GM18507 (cell line): ENCODE measurements at places on chromosomes 6 and 20.

GRCh38 chr6:154403788-154404187, 47.2 kb upstream of the IPCEF1 start:
- DNase-seq = no peak

DNA sequence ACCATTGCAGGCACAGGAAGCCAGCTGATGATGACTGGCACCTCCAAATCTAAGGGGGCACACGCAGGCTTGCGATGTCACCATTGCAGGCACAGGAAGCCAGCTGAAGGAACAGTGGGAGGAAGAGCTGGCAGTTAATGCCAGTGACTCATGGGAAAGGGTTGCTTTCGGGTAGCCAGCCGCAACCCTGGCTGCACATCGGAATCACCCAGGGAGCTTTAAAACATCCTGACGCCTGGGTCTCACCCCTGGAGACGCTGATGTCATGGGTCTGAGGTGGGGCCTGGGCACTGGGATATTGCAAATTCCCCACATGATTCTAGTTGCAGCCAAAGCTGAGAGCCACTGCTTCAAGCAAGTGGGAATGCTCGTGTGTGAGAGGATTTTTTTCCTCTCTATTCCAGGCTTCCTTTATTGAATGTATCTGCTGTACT, 16.1 kb upstream of the CCN6 start:
- DNase-seq = no peak

DNA sequence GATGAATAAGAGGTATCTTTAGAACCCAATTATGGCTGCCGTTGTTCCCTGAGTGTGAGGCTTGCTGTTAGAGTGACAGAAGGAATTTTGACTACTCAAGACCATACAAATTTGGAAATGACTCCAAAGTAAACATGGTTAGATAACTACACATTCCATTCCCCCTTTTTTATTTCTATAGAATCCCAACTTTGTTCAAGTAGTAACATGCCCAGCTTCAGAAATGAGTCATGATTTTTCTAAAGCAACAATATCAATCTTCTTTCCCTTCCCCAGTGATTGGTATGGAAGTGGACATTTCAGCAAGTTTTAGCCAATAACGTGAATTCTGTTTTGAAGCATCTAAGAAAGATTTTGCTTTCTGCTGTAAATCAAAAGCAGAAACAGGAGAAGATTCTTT, 37.8 kb downstream of the HCRTR2 start:
- DNase-seq = no peak

GRCh38 chr6:111192911-111193555, 105.7 kb downstream of the SLC16A10 start:
- no peak for DNase-seq

DNA sequence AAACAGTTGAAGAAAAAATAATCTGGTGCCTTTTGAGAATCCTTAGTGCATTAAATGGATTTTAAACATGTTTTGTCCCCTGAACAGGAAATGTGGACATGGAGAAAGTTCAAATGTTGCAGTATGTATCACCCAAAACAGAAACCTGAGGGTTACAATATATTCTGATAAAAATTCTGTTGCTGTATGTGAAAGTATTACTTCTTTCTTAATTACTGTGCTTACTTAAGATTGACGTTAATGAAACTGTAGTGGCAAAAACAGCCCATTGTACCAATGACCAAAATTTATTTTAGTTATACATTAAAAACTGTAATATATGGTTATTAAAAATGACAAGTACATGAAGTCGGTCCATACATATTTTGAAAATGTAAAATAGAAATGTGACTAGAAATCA, 100.6 kb downstream of the PRDM1 start:
- no peak for DNase-seq

GRCh38 chr20:59583428-59584277, 20.7 kb upstream of the PHACTR3 start:
- DNase-seq = no peak

- no peak for DNase-seq
These were observed 18.9 kb downstream of the C6orf132 start for GRCh38 chr6:42123379-42124103.

DNA sequence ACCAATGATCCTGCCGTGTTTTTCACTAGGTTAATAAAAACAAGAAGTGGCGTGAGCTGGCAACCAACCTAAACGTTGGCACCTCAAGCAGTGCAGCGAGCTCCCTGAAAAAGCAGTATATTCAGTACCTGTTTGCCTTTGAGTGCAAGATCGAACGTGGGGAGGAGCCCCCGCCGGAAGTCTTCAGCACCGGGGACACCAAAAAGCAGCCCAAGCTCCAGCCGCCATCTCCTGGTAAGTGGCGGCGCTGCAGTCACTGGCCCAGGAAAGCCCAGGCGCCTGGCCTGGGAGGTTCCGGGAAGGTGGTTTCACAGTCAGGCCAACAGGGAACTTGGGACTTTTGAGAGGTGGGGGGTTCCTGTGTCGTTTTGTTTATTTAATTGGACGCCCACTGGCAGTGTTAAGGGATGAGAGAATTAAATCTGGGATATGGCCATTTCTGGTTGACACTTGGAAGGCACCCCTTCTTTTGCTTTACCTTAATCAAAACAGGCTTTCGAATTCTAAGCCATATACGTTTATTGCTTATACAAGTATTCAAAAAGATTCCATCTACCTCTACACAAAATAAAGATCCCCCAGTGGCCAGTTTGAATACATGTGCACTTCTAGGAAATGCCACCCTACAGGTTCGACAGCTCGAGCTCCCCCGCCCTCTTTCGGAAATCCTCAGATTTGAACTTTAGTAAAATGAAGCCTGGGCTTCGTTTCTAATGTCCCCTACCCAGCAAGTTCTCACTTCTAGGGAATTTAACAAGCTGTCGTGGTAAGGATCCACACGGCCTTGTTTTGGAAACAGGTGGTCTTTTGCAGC, 138.9 kb downstream of the TMEM242 start:
- DNase-seq = peak; percentile 54

- no peak for DNase-seq
These were observed 19.3 kb upstream of the SRC start for GRCh38 chr20:37326666-37327065.
